Pulmonary artery endothelial cell (primary cell): ENCODE measurements at places on chromosomes 16 and 17. TPM values are rescaled to one million over a fixed set of nuclear protein-coding genes. Genes with fewer than 3 reads are reported as not detected.

DNA sequence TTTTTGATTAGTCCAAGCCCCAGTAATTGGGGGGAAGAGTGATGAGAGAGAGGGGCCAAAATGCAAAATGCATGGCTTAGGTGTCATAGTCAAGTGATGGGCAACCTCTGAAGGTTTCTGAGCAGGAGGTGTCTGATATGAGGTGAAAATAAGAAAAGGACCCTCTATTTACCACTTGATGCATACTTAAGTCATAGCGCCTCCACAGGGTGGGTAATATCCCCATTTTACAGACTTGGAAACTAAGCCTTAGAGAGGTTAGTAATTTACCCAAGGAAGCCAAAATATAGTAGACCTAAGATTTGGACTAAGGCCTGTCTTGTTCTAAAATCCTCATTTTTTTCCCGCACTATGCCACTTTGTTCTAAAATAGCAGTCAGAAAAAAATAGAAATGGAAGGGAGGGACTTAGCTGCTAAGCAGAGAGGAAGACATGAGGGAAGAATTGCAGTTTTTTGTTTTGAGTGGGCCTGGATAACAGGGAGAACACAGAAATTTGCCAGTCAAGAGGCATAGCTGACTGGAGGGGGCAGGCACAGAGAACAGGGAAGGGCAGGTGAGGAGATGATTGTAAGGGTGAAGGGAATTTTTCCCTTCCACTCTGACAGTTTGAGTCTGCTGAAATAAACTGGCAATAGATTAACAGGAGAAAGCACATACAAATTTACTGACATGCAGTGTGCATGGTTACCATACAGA lies 2.3 kb upstream of the GRB2 start:
- DNase-seq: no peak

GRCh38 chr17:72004611-72005331 lies 116.0 kb upstream of the SOX9 start:
- no peak for DNase-seq

GRCh38 chr16:11234884-11235702 lies 20.9 kb downstream of the SOCS1 start:
- no peak for DNase-seq

DNA sequence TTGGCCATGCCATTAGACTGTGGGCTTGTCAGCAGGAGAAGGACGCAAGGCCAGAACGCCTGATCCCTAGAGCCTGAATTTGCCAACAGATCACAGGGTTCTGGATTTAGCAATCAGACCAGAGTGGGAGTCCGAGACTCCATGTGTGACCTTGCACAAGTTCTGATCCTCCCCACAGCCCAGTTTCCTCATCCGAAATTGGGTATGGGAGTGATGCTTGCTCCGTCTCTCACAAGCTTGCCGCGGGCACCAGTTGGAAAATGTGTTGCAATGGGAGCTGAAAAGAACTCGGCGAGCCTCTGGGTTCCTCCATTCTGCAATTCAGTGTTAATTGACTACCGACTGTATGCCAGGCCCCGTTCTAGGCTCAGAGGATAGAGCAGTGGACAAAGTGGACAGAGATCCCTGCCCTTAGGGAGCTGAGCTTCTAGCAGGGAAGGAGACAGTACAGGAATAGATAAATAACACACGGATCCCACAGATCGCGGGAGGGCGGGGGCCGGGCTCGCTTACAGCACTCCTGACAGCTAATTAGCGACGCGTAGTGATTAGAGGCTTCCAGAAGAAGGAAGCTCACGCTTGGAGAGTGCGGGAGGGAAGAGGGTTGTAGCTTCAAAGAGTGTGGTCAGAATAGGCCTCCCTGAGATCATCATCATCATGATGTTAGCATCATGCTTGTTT lies 150.4 kb upstream of the CIBAR2 start:
- DNase-seq: no peak

TSPOAP1 gene
- total RNA-seq: not detected in 2 replicates

ERN1 gene
- 9.9 and 14.1 TPM in 2 replicates for total RNA-seq

GRCh38 chr16:85245307-85246172 lies 133.3 kb upstream of the CIBAR2 start:
- no peak for DNase-seq

- no peak for DNase-seq
These were observed 2.3 kb downstream of the BAIAP2 start for GRCh38 chr17:81037026-81037797.

DNA sequence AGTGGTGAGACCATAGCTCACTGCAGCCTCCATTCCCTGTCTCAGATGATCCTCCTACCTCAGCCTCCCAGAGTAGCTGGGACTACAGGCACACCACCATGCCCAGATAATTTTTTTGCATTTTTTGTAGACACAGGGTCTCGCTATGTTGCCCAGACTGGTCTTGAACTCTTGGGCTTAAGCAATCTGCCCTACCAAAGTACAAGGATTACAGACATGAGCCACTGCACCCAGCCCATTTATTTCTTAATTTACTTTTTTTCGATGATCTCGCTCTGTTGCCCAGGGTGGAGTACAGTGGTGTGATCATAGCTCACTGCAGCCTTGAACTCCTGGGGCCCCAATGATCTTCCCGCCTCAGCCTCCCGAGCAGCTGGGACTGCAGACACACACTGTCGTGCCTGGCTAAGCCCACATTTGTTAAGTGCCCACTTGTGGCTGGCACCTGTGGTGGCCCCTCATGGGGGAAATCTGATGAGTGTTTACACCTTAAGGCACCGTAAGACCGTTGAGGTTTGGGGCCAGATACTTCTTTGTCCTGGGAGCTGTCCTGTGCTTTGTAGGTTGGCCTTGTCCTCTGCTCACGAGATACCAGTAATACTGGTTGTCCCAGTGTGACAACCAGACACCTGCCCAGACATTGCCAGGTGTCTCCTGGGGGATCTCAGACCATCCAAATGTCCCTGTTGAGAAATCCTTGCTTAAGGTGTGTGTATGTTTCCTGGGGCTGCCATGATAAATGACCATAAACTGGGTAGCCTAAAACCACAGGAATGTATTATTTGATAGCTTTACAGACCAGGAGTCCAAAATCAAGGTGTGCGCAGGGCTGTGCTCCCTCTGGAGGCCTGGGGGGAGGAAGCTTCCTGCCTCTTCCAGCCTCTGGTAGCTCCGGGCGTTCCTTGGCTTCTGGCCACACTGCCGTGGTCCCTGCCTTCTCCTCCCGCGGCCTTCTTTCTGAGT lies 141.4 kb upstream of the GSE1 start:
- no peak for DNase-seq

JUP gene
- total RNA-seq: 71.6 and 76.9 TPM in 2 replicates

GRCh38 chr17:31510308-31511194 lies 119.1 kb downstream of the RAB11FIP4 start:
- DNase-seq: no peak

- peak; percentile 76 for DNase-seq
These were observed at the start of gene IL32 for GRCh38 chr16:3065069-3065741. IL32 (plus strand) TSS chr16:3065640; CDS start chr16:3065812, 172 bp downstream.

DNA sequence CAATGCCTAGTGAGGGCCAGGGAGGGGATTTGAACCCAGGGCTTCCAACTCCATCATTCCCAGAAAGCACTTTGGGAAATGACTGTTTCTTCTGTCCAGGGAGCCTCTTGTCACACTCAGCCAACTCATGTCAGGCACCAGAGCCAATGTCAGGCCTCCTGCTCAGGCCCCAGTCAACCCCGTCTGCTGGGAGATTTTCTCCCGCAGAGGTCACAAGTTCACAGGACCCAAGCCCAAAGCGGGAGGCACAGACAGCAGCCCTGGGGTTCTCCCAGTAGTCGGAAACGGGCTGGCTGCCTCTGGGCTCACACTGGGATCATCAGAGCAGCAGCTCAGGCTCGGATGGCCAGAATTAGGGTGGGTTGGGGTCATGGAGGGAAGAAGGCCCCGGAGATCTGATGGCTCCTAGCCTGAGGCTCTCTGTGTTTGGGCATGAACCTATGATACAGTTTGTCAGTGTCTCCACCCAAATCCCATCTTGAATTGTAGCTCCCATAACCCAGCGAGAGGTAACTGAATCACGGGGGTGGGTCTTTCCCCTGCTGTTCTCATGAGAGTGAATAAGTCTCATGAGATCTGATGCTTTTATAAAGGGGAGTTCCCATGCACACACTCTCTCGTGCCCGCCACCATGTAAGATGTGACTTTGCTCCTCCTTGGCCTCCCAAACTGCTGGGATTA lies 255.5 kb downstream of the PARN start:
- no peak for DNase-seq

DNA sequence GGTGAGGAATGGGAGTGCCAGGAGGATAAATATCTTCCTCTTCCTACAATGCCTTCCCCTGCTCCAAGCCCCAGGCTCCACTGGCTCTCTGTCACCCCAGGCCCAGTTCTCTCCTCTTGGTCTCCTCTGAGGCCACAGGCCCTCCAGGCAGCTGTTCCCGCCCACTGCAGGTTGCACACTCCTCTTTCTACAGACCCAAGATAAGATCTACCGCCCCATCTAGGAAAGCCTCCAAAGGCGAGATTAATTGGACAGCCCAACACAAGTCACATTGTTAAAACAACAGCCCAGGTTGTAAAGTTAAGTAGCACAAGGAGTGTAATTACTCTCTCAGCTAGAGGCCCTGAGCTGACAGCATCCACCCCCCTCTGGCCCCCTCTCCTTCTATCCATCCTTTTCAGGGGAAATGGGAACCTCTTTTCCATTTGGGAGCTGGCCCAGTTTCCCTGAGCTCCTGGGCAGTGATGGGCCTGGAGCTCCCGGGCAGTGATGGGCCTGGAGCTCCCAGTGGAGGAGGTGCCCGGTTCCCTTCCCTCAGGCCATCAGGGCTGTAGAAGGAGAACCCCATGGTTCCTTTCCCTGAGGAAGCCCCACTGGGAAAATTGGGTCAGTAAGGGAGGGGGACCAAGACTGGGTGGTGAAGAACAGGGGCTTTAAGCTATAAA lies 7.3 kb downstream of the DLX4 start:
- DNase-seq: no peak

SCRN2 gene
- 28.8 and 46.4 TPM in 2 replicates for total RNA-seq

- DNase-seq: no peak
These were observed 843 bp downstream of the ZNF174 start for GRCh38 chr16:3401719-3402397.

DNA sequence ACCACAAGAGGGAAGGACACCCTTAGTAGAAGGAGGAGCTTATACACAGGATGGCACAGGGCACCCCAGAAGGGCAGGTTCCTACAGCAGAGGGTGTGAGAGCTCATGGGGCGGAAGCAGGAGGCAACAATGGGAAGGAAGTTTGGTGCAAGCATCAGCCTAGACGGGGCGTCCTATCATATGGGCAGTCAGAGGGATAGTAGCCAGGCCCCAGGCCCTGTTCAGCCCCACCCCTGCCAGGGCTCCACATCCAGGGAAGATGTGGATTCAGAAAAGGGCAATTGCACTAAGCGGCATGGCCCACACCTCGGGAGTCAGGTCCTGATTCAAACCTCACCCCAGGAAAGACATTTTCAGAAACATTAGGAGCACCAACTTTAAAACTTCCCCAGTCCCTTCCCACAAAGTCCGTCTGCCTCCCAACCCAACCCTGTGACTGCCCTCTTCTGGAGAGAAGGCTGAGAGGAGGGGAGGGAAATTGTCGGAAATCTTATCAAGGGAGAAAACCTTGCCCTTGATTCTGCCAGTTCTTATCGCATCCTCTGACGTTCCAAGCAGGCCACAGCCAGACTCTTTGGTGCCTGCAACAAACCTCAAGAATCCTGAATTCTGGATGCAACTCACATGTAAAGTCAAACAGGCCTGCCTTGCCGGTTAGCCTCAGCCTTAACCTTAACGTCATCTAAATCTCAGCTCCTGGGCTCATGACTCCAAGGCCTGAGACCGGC lies 198.8 kb upstream of the CDH5 start:
- DNase-seq: no peak

DNA sequence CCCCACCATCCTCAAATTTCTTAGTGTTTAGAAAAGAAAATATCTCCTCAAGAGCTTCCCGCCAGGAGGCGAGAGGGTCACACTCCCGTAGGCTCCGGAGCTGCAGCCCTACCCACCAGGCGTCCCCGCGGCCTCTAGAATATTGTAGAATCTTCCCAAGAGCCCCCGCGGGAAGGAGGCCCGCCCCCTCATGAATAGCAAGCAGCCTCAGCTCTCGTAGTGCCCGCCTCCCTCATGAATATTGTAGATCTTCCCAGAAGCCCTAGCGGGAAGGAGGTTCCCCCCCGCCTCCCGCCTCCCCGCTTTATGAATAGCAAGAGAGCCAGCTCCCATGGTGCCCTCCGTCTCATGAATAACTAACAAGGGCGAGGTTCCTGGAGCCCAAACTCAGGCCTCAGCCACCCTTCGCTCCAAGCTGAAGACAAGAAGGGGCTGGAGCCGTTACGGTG lies at the start of gene FBXO47:
FBXO47 (minus strand) TSS at position 114 of the 449 bp plus-strand sequence. CDS start 4,378 bp downstream, outside the sequence.
- peak; percentile 73 for DNase-seq

- no peak for DNase-seq
These were observed 316.6 kb downstream of the CDH13 start for GRCh38 chr16:82943371-82943770.

SLC12A3 gene
- not detected in 2 replicates for total RNA-seq

SSTR5 gene
- 0.07 TPM in 1 of 2 replicates, not detected in the other for total RNA-seq

CRISPLD2 gene
- 0.07 and 0.13 TPM in 2 replicates for total RNA-seq

DNA sequence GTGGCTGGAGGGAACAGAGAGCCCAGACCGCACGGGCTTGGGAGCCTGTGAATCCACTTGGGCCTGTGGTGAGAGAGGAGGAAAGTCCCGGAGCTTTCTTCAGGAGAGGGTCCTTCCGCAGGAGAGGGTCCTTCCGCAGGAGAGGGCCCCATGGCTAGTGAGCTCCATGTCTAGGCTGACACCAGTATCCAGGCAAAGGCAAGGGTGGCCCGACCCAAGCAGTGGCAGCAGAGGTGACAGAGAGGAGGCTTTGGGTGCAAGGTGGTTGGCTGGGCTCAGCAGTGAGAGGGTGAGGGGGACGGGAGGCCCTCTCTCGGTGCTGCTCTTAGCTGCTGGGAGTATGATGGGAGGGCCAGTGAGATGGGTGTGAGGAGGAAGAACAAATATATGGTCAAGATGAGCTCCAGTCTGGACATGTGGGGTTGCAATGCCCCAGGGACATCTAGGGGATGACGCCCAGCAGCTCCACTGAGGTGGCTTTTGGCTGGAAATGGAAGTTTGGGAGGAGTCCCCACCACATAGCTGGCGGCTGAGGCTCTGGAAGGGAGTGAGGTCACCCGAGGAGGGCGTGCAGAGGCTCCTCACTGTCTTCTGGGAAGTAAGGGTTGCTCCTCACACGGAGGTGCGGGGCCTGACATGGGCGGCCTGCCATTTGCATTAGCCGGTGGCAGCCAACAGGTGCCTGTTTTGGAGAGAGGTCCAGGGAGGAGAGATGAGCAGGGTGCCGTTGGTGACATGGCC lies 2.3 kb upstream of the HSD3B7 start:
- no peak for DNase-seq
